ENCODE measurements at places on chromosomes 1 and 21. TPM values are rescaled to one million over a fixed set of nuclear protein-coding genes. Genes with fewer than 3 reads are reported as not detected.

DNA sequence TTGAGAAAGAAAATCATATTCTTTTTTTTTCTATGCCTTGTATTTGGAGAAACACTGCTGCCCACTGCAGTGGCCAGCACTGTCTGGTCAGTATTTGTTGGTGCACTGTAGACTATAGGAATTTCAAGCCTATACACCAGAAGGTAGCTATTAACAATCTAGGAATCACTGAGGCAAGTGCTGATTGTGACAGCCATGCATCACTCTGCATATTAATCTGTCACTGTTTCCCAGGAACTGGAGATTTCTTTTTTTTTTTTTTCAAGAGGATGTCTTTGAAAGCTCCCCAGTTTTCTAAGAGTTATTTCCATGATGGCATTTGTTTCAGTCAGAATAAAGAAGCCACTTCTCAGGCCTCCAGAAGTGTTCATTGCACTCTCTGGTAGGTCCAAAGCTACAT, 737.8 kb upstream of the PTBP2 start:
- no peaks in the 10 kb centered on the region for H3K36me3 ChIP-seq
- H3K4me1 ChIP-seq, result no peaks in the 10 kb centered on the region
- no peaks in the 10 kb centered on the region for H3K27me3 ChIP-seq
- no peak for DNase-seq
- no peak overlapping the region for H3K27ac ChIP-seq

- no peak for DNase-seq
- H3K27me3 ChIP-seq, result no peaks in the 10 kb centered on the region
- H3K36me3 ChIP-seq, result no peaks in the 10 kb centered on the region
- H3K27ac ChIP-seq, result no peak overlapping the region
- H3K4me3 ChIP-seq, result no peak overlapping the region
Observed at GRCh38 chr1:37239225-37239740, 205.0 kb upstream of the GRIK3 start.

DNA sequence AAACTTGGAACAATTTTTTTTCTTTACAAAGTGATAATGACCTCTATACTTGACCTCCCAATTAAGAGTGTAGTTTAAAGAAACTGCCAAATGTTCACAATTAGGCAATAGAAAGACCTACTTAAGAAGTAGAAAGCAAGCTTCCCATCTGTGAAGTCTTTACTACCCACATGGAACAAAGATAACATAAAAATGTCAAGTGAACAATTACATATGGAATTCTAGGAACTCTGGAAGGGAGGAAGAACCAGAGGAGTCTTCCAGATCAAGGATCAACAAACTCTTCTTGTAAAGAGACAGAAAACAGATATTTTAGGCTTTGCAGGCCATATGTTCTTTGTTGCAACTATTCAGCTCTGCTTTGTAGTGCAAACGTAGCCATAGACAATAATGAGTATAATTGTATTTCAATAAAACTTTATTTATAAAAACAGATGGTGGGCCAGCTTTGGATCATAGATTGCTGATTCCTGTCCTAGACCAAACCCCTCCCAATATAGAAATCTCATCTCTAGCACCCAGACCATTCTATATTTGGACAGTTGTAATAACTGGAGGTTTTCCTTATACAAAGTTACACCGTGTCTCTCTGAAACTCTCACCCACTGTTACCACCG, 68.4 kb upstream of the MAGI3 start:
- H3K27me3 ChIP-seq, result no peaks in the 10 kb centered on the region
- no peak for DNase-seq
- H3K36me3 ChIP-seq, result no peaks in the 10 kb centered on the region

DNA sequence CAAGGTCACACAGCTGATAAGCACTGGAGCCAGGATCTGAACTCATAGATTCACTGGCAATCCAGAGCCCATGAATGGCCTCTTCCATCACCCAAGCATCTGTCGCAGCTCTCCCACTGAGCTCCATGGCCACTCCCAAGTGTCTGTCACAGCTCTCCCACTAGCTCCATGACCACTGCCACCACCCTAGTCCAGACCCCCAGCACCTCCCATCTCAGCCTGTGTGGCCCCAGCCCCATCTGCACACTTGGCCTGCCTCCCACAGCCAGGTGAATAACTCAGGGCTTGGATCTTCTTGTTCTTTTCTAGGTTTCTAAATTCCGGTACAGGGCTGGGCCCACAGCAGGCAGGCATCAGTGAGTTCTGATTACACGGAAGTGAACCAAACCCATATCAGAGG, 76.0 kb downstream of the GLIS1 start:
- no peak for DNase-seq
- H3K36me3 ChIP-seq, result no peaks in the 10 kb centered on the region
- H3K4me3 ChIP-seq, result no peak overlapping the region
- H3K27me3 ChIP-seq, result no peaks in the 10 kb centered on the region
- H3K27ac ChIP-seq, result no peak overlapping the region

Gene CA14
- total RNA-seq, result not detected

DNA sequence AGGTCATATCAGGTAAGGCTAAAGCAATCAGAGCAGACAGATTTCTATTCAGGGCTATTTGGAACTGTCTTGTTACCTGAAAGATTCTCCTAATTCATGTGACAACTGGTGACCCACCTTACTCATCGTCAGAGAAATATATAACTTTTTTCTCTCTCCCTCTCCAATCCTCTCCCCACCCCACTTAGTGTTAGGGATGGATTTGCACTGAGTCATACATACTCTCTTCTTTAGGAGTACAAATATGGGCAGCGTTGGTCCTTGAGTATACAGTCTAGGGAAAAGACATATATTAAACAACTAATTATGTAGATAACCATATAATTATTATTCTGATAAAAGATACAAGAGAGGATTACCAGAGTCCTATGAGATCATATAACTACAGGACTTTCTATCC, 246.3 kb downstream of the HHIPL2 start:
- no peak for DNase-seq
- H3K4me1 ChIP-seq, result no peaks in the 10 kb centered on the region
- no peak overlapping the region for H3K27ac ChIP-seq
- H3K4me3 ChIP-seq, result no peak overlapping the region
- H3K36me3 ChIP-seq, result no peaks in the 10 kb centered on the region

- H3K36me3 ChIP-seq, result no peaks in the 10 kb centered on the region
- H3K4me3 ChIP-seq, result no peak overlapping the region
- no peaks in the 10 kb centered on the region for H3K4me1 ChIP-seq
- no peak overlapping the region for H3K27ac ChIP-seq
Observed at GRCh38 chr1:17277511-17278159, 28.7 kb downstream of the PADI3 start.

Gene SPSB1
- total RNA-seq, result 55.3 TPM

Gene BRDT
- not detected for total RNA-seq

Gene OR2L13
- not detected for total RNA-seq

GRCh38 chr1:109239409-109240068, 9.8 kb upstream of the CELSR2 start:
- no peak for DNase-seq
- H3K4me3 ChIP-seq, result no peak overlapping the region
- no peaks in the 10 kb centered on the region for H3K4me1 ChIP-seq
- H3K27me3 ChIP-seq, result no peaks in the 10 kb centered on the region

- no peak overlapping the region for H3K4me3 ChIP-seq
- no peak for DNase-seq
- H3K27me3 ChIP-seq, result no peaks in the 10 kb centered on the region
- H3K36me3 ChIP-seq, result no peaks in the 10 kb centered on the region
- no peak overlapping the region for H3K27ac ChIP-seq
- no peaks in the 10 kb centered on the region for H3K4me1 ChIP-seq
Observed at GRCh38 chr1:206787891-206788290, 15.6 kb upstream of the IL10 start.

Gene SPATA46
- total RNA-seq, result not detected

- H3K27ac ChIP-seq, result peak overlapping the region; percentile 21
- no peak for DNase-seq
- no peaks in the 10 kb centered on the region for H3K27me3 ChIP-seq
- no peak overlapping the region for H3K4me3 ChIP-seq
- peaks cover 11% of the 10 kb centered on the region for H3K4me1 ChIP-seq
Observed at GRCh38 chr1:205061227-205061626, 18.2 kb downstream of the CNTN2 start.

Gene C1orf185
- total RNA-seq, result not detected

DNA sequence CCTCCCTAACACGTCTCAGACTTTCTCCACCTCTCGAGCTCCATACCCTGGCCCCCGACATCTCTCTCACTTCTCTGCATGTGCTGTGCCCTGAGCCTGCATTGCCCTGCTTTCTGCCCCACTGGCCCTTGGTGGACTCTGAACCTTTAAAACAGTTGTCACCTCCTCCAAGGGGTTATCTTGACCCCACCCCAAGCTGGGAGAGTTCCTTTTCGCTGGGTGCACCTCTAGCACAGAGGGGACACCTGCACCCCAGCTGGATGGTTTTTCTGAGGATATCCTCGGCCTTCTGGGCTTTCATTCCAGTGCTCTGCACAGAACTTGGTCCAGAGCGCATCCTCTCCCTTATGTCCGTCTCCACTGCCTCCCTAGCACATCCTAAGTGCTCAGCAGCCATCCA, 4.2 kb upstream of the CDCP2 start:
- no peak for DNase-seq
- H3K36me3 ChIP-seq, result no peaks in the 10 kb centered on the region
- no peak overlapping the region for H3K4me3 ChIP-seq

Measured in tibial nerve (tissue), 4 donors.